Stimulated activated CD4-positive, alpha-beta T cell treated with anti-CD3 and anti-CD28 coated beads, Interleukin-1b, Interleukin-23, amount 100 ng/mL, for 48 hours (primary cell): ENCODE measurements at places on chromosomes 12 and 14.

DNA sequence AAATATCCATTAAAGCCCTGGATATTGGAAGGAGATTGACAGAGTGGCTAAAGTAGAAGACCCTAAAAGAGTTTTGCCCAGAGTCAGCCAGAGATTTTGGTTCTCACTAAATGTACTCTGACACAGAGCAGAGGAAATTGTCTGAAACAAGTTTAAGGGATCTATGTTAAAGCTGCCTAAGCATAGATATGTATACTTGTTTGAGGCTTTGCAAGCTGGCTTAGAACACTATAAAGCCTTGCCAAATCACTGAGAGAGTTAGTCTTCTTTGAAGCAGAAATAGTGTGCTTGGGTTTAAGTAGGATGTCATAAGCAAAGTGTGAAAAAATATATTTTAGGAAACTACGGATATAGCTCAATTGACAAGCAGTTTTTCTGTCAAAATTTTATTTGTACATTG is 653.5 kb downstream of the FSCB start:
- no peak for DNase-seq

- DNase-seq = peak; percentile 11
These were observed 10.2 kb upstream of the EDDM3B start for GRCh38 chr14:20757965-20758364.

DNA sequence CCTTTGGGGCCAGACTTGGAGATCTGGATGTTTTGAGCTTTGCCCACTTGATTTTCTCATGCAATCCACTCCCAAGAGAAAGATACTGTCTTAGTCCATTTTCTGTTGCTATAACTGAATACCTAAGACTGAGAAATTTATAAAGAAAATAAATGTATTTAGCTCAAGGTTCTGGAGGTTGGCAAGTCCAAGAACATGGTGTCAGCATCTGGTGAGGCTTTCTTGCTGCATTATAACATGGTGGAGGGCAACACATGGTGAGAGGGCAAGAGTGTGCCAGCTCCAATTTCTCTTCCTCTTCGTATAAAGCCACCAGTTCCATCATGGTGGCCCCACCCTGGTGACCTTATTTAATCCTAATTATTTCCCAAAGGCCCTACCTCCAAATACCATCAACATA is 39.6 kb upstream of the NFKBIA start:
- no peak for DNase-seq

GRCh38 chr12:100567945-100568344 is 5.5 kb upstream of the GAS2L3 start:
- no peak for DNase-seq

DNA sequence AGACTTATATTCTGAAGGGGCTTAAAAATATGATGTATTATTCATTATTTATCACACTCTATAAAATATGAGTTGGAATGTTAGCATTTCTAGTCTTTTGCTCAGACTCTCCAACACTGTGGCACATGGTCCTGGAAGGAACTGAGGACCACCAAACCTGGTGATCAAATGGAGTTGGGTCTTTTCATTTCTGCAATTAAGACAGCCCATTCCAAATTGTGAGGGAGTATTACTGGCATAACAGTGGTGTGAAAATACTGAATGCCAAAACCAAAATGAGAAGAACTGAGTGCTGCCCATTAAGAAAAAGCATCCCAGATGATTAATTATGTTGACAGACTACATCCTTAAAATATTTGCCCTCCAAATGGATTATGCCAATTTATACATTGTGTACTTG is 90.8 kb downstream of the NPAS3 start:
- DNase-seq = no peak

DNA sequence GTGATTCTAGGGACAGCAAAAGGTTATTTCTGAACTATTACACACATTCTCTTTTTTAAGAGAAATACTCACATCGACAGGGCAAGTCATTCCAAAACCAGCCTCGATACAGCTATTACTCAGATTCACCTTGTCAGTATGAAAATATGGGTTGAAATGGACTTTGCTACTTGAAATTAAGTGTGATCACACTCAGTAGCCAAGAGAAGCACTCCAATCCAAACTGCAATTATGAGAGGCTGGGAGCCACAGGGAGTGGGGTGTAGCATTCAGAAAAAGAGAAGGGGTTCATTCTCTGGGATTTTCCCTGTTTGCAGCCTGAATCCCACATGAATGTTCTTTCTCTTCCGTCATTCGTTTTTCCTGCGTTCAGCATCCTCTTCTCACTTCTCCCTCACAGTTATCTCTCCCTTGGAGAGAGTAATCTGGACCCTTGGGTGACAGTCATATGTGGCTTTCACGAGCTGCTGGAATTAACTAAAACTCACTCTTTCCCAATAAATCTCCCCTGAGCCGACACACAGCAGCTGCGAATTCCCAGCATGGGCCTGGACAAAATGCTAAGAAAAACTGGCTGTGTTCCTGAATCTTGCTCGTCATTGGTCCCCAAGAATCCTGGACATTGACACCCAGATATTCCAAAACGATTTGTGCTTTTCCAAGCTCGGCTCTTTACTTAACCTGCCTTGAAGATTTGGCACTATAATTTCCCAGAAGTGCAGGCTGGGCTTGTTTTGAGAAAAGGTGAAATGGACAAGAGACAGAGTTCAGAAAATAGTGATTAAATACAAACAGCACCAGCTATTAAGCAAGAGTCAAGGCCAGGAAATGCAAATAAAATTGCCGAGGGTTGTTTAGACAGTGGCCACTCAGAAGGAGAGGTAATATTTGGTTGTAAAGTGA is 199.5 kb upstream of the PLEKHG7 start:
- DNase-seq = peak; percentile 46

- DNase-seq = no peak
These were observed 11.1 kb downstream of the MYL6 start for GRCh38 chr12:56169229-56169759.

- DNase-seq = peak; percentile 37
These were observed 50.6 kb downstream of the LRCOL1 start for GRCh38 chr12:132559652-132560363.

- DNase-seq = no peak
These were observed 587.7 kb downstream of the C12orf50 start for GRCh38 chr12:87441511-87441910.
